ENCODE measurements at places on chromosomes 16 and 17.

GRCh38 chr16:31400191-31400590 is 7.1 kb downstream of the ITGAD start:
- no peak for DNase-seq

- DNase-seq, result peak; percentile 15
Measured at GRCh38 chr17:12959441-12959840, 58.4 kb downstream of the ELAC2 start.

DNA sequence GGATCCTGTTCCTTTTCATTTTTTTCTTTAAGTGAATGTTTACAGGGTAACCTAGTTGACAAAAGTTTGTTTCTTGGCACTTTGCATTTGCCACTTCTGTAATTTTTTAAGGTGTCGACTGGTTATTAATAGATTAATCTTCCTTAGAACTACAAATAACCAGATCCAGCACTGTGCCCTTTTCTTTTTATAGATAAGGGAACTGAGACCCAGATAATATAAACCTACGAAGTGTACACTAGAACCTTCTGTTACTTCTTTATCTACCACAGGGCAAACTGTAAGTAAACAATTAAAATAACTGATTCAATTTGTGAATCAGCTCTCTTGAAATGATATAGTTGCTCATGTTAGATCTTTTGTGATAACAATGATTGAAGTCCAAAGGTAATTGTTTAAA is 55.4 kb downstream of the NLK start:
- DNase-seq, result no peak

- peak; percentile 50 for DNase-seq
Measured at GRCh38 chr17:13569398-13570123, 32.2 kb downstream of the HS3ST3A1 start.

DNA sequence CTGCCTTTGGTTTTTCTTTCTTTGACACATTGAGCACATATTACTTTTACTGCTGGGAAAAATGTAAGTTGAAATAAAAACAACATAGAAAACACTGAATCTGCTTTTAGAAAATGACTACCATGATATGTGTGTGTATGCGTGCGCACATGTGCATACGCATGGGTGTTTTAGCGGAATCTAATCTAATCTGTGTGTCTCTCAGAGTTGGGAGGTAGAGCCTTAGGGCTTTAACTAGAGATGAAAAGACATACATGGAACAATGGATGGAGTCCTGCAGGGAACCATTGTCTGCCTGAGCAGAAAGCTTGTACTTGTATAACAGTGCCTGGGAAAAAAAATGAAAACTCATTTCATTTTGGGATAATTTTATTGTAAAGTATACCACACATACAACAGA is 12.4 kb downstream of the SLFN5 start:
- no peak for DNase-seq

DNA sequence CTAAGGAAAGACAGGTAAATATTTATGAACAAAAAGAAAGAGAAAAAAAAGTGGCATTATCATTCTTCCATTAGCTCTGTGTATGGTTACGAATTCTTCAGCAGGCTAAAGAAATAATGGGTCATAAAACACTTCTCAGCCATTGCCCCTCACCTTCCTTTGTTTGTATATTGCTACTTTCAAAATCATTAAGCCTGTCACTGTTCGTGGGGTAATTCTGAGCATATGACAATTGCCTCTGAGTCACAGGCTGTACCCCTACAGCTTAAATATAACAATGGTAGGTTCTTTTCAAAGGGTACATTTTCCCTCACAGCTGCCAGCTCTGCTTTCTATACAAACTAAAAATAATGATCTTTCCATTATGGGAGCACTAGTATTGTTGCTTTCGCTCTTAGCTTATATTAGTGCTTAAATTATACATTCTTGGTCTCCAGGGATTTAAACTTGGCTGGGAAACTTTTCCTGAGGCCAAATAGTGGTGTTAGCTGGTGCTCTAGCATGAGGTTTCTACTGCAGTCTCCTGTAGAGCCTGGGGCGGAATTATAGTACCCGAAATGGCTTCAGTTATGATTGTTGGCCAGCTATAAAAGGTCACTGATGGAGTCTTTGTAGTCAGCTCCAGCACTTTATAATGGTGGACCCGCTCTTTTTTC is 74.7 kb upstream of the CDH11 start:
- no peak for DNase-seq

DNA sequence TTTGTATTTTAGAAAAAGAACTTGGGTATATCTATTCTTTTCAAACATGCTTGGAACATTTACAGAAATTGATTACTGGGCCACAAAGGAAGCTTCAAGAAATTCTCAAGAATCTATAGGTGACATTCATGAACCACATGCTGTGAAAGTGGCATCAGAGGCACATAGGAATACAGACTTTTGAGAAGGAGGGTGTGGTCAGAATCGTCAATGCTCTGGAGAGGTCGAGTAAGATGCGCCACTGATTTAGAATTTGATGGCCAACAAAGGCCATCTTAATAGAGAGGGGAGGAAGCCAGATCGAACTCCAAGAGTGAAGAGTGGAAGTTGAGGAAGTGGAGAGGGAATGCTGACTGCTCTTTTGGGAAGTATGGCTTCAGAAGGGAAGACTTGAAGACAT is 3.5 kb upstream of the NSMCE1 start:
- no peak for DNase-seq

DNA sequence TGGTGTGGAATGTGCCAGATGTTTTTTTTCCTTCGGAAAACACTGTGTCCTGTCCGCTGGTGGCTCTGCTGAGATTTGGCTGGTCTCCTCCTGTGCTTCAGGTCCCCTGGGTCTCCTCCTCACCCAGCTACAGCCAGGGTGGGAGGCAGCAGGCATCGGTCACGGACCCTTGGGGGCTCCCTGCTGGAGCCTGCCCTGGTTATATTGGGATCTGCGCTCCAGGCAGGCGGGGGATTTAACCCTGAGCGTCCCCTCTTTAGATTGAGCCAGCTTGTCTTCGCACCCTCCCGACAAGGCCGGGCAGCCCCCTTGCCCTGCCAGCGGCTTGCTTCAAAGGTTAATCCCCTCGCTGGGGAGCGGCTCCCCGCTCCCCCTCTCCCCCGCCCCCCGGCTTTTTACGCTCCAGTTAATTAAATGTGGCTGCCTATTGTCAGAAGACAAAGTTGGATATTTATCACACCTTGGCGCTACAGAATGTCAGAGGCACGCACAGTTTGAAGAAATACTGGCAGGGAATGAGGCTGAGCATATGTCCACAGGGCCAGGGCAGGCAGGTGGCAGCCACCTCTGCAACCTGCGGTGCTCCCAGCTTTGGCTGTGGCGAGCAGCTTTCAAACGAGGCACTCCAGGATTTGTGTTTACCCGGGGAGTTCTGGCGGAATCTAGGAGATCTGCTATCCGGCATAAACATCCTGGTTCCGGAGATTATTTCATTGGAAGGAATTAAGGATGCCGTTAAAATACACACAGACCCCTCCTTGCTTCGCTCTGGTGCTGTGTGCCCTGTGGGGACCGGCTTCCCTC is 38.2 kb upstream of the GSE1 start:
- no peak for DNase-seq

DNA sequence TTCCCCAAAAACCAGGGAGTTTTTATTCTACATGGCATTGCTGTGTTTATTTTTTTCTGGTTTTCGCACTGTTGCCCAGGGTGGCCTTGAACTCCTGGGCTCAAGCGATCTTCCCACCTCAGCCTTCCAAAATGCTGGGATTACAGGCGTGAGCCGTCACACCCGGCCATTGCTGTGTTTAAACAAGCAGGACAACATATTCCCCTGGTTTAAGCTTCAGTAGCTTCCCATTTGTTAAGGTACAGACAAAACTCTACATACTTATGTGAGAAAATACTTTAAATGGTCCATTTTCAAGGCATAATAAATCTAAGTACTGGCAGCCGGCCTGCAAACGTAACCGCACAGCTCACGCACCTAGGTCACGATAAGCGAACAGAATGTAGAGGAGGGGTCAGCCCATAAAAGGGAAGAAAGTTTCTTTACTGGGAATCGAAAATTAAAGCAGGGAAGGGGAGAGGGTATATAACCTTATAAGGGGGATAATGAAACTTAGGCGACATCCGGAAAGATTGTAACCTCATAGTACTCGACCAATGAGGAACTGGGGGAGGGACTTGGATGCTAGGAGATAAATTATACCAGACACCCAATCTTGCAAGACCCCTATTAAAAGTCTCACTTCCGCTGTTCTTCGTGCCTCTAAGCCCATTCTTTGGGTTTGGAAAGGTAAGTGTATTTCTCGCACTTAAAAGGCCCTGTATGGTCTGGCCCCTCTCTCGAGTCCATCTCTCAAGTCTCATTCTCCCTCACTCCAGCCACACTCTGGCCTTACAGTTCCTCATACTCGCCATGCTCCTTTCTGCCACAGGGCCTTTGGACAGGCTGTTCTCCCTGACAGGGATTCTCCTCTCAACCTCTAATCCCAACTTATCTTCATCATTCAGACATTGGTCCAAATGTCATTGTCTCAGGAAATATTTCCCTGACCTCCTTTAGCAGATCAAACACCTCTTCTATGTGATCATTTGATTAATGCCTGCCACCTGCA is 59.2 kb downstream of the TEX14 start:
- no peak for DNase-seq

GRCh38 chr17:81456091-81456490 is 56.5 kb downstream of the ACTG1 start:
- DNase-seq, result no peak

GRCh38 chr16:60041671-60042070 is 1307.6 kb upstream of the GOT2 start:
- DNase-seq, result no peak

DNA sequence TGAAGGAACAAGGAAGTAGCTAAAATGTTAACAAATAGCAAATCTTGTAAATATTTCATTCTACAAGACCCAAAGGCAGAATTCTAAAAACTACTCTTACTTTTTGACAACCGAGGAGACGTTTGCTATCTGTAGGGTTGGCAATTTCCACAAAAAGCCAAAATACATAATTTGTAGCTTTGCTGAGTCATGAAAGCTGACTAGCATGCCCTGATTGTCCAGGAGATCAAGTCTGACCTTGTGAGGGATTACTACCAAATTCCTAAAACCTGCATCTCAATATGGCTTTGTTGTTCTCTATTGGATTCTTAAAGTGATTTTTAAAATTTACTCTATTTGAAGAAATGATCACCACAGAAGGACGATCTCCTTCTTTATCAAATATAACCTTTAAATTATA is 10.8 kb downstream of the DNAJA2 start:
- no peak for DNase-seq

DNA sequence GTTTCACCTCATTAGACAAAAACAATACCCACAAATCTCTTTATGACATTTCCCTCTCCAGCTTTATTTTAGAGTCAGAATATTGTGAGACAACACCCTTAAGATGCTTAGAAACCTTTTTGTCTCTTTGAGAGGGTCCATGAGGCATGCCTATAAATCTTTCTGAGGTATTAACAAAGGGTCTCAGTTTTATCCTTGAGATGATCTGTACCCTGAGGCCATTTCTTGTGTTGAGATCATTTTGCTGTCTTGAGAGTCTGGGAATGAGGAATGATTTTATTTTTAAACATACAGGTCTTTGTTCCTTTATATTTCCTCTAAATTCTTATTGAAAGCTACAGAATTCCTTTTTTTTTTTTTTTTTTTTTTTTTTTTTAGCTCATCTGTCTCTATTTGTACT is 179.7 kb upstream of the HS3ST4 start:
- DNase-seq, result no peak

GRCh38 chr16:10517868-10518267 is 62.5 kb downstream of the EMP2 start:
- DNase-seq, result no peak

DNA sequence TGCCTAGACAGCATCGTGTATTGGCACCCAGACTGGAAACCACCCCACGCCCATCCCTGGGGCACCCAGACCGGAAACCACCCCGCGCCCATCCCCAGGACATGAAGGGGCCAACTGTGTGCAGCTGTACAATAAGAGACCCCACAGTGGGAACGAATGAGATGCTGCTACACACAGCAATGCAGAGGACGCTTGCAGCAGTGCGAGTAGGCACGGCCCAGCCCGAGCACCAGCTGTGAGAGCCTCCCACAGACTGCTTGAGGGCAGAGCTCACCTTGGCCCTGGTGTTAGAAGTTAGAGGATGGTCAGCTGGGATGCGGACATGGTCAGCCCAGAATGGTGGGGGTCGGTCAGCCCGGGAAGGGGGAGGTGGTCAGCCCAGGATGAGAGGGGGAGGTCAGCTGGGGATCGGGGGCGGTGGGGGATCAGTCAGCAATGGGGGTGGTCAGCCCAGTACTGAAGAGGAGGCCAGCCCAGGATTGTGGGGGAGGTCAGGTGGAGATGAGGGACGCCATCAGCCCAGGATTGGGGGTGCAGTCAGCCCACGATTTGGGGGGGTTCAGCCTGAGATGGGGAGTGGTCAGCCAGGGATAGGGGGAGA is 340.0 kb downstream of the C16orf95 start:
- DNase-seq, result no peak

DNA sequence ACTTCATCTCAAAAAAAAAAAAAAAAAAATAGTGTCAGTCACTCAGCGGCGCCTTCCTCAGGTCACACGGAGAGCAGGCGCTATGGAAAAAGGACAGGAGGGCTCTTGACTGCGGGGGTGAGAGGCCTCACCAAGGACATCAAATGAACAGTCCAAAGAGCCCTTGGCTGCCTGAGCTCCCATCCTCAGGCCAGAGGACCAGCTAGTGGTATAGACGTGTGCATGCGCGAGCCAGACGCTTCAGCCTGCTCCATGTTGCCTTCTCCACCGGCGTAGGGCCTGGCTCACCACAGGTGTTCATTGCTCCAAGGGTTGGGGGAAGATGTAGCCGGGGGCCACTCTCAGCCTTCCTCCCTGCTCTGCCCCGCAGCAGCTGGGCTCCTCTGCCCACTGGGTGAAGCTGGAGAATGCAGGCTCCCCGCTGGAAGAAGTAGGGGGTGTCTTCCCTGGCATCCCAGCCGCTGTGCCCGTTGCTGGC is 65.8 kb upstream of the PLCG2 start:
- no peak for DNase-seq

DNA sequence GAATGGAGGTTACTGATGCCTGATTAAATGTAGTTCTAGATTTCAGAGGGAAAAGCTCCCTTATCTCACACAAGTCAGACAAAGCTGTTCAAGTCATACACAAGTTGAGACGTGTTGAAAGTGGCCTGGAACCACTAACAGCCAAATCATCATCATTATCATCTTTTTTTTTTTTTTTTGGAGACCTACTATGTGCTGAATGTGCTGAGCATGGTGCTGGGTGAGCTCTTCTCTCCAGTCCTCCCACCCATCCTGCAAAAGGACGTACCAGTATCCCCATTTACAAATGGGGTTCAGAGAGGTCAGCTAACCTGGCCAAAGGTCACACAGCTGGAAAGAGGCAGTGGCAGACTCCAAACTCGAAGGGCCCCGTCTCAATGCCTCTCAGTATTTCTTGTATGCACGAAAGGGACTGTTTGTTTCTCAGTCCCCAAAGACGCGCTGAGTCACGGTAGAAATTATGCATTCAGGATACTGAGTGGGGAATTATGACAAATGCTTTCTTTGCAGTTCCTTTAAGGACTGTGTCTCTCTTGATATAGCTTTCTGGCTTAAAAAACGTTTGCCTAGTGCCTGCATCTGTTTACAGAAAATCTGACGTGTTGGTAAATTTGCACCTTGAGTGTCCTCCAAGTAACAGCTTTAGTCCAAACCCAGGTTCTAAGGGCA is 235.5 kb downstream of the XYLT1 start:
- no peak for DNase-seq

DNA sequence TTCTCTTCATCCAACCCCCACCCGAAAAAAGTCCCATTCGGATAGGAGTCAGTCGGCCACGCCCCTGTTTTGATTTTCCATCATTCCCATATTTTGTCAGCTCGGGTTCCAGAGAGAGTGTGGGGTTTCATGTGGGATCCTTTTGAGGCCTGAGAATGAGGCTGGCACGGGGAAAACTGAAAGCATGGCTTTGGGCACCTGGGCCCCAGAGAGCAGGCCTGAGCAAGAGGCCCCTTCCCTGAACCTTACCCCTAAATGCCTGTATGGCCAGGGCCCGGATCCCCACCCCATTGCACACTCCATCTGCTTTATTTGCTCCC is 4.6 kb upstream of the HOXB4 start:
- DNase-seq, result no peak

Measured in astrocyte of the cerebellum (primary cell).